T-helper 2 cell treated with Interferon-gamma antibody and Interleukin-4, amounts not matched to agents 5 μg/mL and 100 μg/mL, for 36 hours (primary cell): ENCODE measurements at places on chromosomes 16 and 17.
A peak's percentile ranks its signal among the peaks of the same experiment; 100 is the strongest.

GRCh38 chr16:80189476-80190175 lies 351.2 kb upstream of the DYNLRB2 start:
- DNase-seq, result no peak

DNA sequence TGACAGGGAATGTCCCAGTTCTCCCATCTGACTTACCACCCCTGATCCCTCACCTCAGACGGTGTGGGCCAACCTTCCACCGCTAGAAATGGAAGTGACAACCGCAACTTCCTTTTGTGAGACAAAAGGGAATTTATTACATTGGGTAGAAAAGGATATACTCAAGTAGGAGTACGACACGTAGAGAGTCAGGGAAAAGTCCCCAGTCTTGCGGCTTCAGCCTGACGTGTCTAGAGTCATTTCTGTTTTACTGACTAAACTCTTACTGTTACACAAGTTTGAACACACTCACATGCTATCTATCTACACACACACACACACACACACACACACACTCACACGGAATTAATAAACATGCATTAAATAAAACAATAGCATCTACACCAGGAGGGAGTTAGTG lies 178.9 kb downstream of the COPRS start:
- DNase-seq, result peak; percentile 67

DNA sequence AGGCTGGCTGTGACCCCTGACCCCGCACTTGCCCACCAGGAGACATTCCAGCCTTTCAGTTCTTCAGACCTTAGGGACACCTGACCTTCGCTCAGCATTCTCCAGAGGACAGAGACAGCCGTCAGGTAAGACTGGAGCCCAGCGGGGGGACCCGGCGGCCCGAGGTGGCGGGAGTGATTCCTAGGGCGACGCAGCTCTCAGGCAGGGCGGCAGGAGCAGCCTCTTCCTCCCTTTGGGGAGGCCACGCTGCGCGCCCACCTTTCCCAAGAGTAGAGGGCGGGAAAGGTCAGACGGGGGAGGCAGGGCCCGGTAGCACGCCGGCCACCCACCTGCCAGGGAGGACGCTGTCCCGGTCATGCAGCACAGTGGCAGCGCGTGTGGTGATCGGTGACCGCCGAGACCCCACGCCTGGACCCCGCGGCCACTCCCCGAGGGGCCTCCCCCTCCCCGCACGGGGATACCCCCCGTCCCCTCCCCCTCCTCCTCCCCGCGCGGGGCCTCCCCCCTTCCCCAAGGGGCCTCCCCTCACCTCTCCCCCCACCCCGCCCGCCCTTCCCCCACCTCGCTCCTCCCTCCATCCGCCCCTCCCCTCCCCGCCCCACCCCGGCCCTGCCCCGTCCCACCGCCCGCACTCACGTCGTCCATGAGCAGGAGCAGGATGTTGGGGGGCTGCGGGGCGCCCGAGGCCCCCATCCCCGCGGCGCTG lies 472 bp downstream of the GALNS start:
- DNase-seq, result no peak

GRCh38 chr17:42431758-42432161 lies 8.7 kb upstream of the CAVIN1 start:
- DNase-seq, result no peak

GRCh38 chr17:15278924-15279477 lies 13.9 kb upstream of the PMP22 start:
- DNase-seq, result no peak

- DNase-seq, result no peak
These were observed 74.8 kb upstream of the RPL38 start for GRCh38 chr17:74128456-74129211.

DNA sequence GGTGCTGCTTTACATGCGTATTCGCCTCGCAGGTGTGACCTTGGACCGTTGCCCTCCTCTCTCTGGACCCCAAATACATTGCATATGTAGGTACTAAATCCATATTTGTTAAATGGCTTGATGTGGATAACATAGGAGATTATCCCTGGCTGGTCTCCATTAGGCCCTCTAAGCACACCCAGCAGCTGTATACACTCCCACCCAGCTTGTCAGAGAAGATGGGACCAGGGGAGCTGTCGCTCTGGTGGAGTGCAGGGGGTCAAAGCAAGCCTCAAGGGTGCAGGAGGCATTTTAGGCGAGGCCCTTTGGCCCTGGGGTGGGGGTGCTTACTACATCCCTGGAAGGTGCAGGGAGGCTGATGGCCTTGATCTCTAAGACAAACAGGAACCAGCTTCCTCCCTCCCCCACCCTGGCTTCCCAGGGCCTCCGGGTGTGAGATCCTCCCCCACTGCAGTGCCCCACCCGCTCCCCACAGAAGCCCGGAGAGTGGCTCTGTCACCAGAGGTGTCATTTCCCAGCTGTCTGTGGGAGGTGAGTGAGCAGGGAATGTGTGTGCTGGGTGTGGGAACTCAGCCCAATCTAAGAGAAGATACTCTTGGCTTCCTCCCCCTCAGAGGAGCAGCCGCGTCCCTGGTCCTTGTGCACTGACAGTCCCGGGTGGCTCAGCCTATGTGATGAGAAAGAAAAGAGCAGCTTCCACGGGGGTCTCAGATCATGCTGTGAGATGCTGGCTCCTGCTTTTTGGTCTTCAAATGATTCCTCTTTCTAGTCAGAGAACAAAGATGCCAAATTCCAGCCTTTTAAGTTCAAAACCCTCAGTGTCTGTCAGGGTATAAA lies 1.4 kb upstream of the VAMP2 start:
- DNase-seq, result peak; percentile 79

DNA sequence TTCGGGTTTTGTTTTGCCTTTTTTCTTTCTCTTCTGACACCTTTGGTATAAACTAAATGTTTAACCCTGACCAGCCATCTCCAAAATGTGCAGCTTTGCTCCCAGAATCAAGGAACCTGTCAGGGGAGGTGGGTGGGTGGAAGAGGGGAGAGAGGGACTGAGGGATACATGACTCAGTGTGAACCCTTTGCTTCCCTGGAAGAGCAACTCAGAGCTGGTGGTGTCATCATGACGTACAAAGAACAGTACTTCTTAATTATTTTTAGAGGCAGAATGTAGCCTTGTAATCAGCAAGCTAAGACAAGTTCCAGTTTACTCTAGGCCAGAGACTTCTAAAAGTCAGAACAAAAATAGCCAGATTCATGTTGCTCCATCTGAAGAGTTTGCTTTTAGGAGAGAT lies 119.6 kb upstream of the HAS3 start:
- no peak for DNase-seq

DNA sequence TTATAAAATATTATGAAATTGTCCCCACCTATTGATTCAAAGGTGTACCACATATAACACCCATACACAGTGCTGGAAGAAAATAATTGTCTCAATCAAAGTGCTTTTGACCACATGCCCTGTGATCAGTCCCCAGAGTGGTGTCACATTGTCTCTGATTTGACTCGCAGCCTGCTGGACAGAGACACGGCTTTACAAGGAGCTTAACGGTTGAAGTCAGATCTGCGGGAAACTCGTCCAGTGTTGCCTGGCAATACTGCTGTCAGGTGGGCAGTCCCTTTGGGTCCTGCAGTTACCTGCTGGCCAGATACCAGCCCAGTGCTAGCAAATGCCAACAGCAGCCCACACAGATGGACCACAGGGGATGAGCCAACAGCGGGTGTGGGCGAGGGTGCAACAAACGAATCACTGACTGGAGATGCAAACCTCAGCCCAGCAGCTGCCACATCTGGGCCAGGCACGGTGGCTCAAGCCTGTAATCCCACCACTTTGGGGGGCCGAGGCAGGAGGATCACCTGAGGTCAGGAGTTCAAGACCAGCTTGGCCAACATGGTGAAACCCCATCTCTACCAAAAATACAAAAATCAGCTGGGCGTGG lies 26.2 kb upstream of the SSTR2 start:
- DNase-seq, result no peak

DNA sequence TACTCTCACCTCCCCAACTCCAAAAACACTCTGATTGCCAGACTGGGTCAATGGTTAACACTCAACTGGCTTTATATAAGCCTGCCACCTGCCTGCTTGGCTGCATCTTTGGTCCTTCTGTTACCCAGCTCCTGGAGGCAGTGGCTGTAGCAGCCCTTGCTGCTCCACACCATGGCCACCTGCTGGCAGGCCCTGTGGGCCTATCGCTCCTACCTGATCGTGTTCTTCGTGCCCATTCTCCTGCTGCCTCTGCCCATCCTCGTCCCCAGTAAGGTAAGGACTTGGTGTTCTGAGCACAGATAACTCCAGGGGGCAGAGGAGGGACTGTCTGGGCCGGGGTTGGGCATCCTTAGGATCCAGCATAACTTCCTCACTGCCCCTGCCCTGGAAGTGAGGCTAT lies at the start of gene SLC13A2:
Gene SLC13A2, plus strand, starts transcription at position 103 of the 400 bp plus-strand sequence. Its CDS starts 69 bp downstream, at position 172.
- DNase-seq, result no peak

- no peak for DNase-seq
These were observed 85.5 kb upstream of the RPL38 start for GRCh38 chr17:74117999-74118421.

DNA sequence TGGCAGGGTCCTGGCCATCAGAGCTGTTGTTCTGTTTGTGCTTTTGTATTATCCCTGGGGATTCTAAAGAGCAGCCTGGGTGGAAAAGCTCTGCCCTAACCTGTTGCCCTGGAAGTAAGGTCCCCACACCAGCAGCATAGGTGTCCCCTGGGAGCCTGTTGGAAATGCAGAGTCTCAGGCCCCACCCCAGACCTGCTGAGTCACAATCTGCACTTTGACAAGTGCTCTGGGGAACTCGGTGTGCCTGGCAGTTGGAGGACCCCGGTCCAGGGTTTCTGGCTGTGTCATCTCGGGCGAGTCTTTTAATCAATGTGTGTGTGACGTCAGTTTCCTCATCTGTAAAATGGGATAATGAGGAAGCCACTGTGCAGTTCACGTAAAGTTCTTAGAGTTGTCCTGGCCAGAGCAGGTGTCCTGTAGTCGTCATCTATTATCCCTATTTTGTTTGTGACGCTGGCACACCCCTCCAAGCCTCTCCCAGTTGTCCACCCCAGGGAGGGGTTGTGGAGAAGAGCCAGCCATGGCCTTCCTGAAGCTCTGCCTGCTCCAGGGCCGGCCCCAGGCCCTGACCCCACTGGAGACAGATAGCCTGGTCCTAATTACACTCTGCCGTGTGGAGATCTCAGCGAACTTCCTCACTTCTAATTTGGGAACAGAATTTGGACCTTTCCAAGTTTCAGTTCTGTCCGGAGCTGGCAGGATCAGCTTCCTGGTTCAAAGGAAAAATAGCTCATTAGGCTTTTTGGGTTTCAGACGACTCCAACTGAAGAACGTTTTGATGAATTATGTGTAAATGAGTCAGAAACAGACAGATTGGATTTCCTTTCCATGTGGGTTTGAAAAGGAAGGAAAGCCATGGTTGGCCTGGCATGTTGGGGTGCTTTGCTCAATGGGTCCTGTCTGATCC lies 295.7 kb upstream of the FOXF1 start:
- no peak for DNase-seq

DNA sequence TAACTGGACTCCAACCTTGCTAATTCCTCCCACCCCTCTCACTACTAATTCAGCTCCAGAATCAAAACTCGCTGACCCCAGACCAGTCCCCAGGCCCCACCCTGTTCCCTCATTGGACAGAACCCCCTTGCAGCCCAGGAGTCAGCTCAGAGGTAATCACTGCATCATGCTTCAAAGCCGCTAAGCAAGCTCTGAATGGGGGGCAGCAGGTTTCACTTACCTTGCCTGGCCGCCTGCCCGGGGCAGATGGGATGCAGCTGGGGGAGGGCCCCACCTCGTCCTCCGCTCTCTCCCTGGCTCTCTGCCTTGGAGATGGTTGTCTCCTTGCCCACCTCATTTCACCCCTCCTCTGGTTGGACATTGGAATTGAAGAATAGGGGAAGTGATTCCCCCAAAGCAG lies 4.8 kb upstream of the NGFR start:
- no peak for DNase-seq

- peak; percentile 37 for DNase-seq
These were observed 36.0 kb upstream of the FBXO47 start for GRCh38 chr17:39002991-39003715.

DNA sequence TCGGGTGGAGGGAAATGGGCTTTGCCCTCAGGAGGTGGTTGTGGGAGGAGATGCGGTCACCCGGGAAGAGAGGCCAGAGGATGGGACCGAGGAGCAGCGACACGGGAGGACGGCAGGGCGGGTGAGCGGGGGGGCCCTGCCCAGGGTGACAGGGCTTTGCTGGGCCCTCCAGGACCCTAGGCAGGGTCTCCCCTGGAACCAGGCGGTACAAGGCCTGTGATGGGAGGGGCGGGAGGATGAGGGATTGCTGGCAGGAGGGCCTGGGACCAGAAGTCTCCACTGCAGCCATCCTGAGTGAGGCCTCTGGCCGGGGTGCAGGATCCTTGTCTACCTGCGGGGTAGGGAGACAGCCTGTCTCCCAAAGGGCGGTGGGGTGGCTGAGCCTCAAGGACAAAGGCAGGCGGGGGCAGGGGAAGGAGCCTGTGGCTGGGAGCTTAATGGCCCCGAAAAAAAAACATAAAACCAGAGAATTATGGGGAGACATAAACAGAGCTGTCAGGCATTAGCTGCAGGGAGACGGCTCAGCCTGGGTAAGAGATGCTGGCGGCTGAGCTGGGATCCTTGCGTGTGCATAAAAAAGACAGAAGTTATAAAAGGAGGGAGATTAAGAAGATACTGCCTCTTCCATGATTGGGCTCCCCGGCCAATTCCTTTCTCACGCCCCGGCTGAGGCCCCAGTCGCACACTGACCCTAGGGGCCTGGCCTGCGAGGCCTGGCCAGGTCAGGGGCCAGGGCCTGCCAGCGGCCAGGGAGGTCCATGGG lies 66.7 kb downstream of the SREBF1 start:
- DNase-seq, result no peak

- DNase-seq, result no peak
These were observed 969.1 kb upstream of the CDH8 start for GRCh38 chr16:63005356-63005755.

DNA sequence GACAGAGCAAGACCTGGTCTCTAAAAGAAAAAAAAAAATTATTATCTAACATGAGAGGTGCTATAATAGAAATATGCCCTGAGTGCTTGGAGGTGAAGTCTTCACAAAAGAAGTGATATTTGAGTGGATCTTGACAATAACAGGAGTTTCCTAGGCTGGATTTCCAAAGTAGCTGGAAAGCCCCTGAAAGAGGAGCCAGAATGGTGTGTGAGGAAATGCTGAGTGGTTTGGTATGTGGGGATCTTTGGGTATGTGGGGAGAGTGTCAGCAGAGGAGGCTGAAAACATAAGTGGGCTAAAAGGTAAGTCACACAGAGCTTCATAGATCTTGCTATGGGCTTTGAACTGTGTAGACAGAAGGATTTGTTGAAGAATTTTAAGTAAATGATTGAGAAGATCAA lies 100.1 kb downstream of the YPEL2 start:
- DNase-seq, result no peak

DNA sequence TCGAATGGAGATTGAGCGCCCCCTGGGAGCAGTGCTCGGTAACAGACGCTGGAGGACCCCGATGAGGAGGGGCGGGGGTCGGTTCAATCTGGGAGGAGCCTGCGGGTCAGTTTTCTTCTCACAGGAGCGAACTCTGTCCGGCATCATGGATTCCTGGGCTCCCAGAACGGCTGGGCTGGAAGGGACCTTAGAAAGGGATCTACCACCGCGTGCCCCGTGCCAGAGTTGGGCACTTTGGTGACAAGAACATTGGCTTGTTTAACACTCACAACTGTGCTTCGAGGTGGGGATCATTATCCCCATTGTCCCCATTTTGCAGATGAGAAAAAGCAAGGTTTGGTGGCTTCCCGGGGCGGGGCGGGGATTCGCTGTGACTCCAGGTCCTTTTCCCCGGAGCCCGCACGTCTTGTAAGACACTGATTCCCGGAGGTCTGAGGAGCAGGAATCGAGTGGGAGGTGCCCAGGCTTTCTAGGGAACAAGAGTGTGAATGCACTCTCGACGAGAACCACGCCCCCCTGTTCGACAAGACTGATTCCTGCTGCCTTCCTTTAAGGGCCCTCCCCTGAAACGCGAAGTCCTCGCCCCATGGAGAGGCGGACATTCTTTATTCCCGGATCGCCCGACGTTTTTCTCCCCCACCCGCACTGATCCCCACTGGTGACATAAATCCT lies 1.5 kb upstream of the FBXL19 start:
- DNase-seq, result peak; percentile 78
